ENCODE measurements at places on chromosomes 12 and 14. TPM values are rescaled to one million over a fixed set of nuclear protein-coding genes. Genes with fewer than 3 reads are reported as not detected.

Gene TIGAR
- total RNA-seq, result 5.5 TPM

Gene DTX1
- 31.7 TPM for total RNA-seq

Gene DEPDC4
- 3.1 TPM for total RNA-seq

Gene SLCO1B3
- not detected for total RNA-seq

Gene CLEC14A
- total RNA-seq, result 0.10 TPM

DNA sequence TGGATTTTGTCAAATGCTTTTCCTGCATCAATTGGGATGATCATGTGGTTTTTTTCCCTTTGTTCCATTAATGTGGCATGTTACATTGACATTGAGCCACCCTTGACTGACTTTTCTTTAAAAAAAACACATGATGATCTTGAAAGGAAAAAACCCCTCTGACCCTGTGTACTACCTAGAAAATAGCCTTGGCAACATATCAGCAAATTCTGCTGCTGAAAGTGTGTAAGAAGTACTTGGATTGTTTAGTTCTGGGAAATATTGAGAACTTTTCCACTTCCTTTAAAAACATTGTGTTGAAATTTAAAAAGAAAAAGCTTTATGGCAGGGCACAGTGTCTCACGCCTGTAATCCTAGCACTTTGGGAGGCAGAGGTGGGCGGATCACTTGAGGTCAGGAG is 20.7 kb downstream of the ACACB start:
- ATAC-seq, result no peak

- ATAC-seq, result no peak
These were observed 6.3 kb upstream of the LTBP2 start for GRCh38 chr14:74618078-74618952.

Measured in motor neuron (in vitro differentiated cells).